AG04450 (cell line): ENCODE measurements at places on chromosomes 2 and 18.

- no peak for DNase-seq
These were observed 31.7 kb upstream of the APCDD1 start for GRCh38 chr18:10422731-10423130.

- DNase-seq: no peak
These were observed 16.5 kb upstream of the PSD4 start for GRCh38 chr2:113157118-113157896.

- no peak for DNase-seq
These were observed 22.0 kb downstream of the KCTD1 start for GRCh38 chr18:26526128-26526965.

DNA sequence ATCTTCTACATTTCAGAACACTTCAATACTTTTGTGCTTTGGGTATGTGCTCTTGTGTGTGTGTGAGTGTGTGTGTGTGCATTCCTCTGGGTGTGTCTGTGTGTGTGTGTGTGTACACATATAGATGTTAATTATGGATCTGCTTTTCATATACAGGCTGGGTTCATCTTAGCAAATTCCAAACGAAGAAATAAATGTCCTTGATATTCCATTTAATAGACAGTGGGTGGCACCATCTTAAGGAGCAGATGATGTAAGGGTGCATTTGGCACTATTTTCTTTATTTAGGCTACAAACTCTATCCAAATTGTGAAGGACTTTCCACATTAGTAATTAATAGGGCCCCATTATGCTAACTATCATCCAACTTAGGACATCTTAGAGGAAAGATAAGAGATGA lies 425.8 kb upstream of the POU3F3 start:
- no peak for DNase-seq

GRCh38 chr2:54594048-54594447 lies 129.4 kb upstream of the EML6 start:
- no peak for DNase-seq

- DNase-seq: peak; percentile 61
These were observed 39.8 kb upstream of the AAK1 start for GRCh38 chr2:69683170-69683971.

- DNase-seq: no peak
These were observed 138.7 kb upstream of the CTDP1 start for GRCh38 chr18:79540904-79541282.

GRCh38 chr2:234590076-234590475 lies 93.2 kb upstream of the ARL4C start:
- no peak for DNase-seq

DNA sequence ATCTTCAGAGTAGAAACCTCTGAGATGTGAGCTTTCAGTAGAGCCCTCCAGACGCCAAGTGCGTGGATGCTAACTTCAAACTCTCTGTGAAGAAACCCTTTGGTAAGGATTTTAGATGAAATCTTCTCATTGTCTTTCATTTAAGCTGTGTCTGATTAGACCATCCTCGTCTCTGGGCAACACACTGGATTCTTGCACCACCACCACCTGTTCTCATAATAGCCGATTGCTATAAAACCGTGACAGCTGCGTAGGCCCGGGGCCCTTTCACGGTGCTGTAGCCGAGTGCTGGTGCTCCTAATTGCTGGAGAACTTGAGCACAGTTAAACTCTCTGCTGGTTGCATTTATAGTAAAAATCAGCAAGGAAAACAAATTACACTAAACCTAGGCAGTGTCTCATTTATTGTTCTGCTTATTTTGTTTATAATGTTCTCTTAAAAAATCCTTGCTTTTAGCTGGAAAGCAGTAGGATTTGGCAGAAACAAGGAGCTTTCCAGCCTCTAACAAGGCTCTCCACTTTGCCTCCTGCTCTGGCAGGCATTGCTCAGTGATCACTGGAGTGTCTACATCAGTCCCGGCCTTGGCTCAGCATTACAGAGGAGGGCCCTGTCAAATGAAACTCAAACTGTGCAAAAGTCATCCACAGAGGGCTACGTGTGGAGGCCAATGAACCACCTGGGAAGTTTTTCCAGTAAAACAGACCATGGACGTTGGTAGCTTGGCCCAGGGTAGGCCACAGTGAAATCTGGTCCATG lies 40.9 kb upstream of the MBP start:
- no peak for DNase-seq

GRCh38 chr18:58572680-58573079 lies 56.2 kb downstream of the ALPK2 start:
- DNase-seq: no peak

DNA sequence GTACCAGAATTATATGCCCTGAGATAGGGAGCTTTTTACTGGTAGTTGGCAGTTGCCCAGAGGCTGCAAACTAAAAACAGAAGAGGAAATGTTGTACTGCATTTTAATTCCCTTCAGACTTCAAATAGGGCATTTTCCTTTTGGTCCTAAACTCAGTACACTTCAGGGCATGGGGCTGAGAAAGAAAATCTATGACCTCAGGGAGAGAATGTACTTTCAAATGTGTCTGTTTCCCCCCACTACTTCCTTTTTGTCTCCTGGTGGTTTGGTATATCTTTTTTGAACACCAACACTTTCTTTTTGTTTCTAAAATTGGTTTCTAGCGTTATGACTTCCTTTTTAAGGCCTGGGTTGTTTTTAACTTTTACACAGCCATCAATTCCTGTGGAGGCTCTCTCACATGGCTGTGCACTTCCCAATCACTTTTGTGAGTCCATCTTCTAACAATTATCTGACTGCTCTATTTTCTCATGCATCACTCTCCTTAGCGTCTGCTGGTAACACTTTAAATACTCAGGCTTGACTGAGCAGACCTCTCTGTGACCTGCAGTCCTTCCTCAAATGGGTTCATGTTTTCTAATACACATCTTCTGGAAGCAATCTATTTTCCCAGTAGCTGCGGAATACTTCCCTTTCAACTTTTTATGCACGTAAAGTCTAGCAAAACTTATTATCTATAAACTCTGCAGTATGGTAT lies 596.0 kb downstream of the LRP1B start:
- DNase-seq: no peak

- no peak for DNase-seq
These were observed at the start of gene SATB2 for GRCh38 chr2:199457147-199458008. TSS of gene SATB2 (minus strand) at chr2:199457939. CDS start at chr2:199456037, 1,902 bp downstream.

GRCh38 chr2:191715471-191715870 lies 37.5 kb downstream of the NABP1 start:
- no peak for DNase-seq

- no peak for DNase-seq
These were observed 62.5 kb downstream of the LYPD6B start for GRCh38 chr2:149100739-149101699.

- DNase-seq: peak; percentile 81
These were observed 1.1 kb downstream of the GLI2 start for GRCh38 chr2:120736624-120737339.

DNA sequence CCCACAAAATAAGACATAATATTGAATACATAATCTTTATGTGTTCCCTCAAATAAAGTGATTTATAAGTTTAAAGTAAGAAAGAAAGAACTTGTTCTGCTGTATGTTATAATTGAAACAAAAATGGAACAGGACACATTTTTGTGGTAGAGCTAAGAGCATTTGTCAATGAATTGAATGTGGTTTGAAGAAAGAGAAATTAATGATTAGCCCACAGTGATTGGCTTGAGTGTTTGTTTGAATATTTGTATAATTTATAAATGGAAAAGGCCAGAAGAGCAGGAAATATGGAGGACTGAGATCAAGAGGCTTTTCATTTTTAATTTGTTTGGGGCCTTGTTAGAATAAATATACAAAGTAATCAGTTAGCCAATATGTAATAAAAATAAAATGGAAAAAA lies 395.1 kb upstream of the CDH19 start:
- DNase-seq: no peak

DNA sequence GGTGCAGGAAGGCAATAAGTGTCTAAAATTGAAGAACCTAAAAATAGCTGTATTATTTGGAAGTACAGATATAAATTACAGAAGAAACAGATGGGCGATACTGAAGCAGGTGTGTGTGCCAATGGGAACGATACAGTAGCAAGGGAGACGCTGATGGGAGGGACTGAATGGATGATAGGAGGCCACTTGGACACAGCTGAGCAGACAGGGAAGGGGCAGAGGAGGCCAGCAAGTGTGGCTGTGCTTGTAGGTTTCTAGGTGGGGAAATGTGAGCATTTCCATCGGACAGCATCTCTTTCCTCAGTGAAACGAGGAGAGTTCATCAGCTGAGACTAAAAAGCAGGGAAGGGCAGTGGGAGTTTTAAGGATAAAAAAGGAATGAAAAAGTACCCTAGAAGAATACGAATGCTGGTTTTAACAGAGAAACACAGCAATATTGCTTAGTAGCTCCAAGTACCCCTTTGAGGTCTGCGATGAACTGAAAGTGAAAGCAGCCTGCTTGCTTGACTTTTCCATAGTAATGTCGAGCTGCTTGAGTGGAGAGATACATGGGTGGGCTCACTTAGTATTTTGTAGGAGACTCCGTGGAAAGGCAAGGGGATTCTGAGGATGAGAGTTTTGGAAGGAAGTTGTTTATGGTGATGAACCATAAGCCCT lies 91.7 kb upstream of the EPC2 start:
- no peak for DNase-seq

- DNase-seq: peak; percentile 58
These were observed 32.2 kb downstream of the TMEFF2 start for GRCh38 chr2:192162392-192163042.

GRCh38 chr2:44087714-44088092 lies 81.0 kb upstream of the PPM1B start:
- no peak for DNase-seq

DNA sequence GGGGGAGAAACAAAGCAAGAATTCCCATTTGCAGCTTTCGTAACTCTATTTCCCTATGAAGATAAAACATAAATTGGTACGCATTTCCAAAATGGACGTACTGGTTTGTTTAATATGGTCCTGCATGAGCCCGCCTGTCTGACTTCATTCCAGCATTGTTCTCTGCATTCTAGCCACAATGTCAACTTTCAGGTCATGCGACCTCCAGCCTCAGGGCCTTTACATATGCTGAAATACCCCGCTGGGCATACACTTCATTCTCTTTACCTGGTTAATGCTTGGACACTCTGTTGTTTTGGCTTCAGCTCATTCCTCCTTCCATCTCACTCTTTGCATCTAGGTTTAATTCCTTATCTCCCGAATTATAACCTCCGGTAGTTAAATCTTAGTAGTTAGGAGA lies 103.7 kb upstream of the DNMT3A start:
- no peak for DNase-seq

DNA sequence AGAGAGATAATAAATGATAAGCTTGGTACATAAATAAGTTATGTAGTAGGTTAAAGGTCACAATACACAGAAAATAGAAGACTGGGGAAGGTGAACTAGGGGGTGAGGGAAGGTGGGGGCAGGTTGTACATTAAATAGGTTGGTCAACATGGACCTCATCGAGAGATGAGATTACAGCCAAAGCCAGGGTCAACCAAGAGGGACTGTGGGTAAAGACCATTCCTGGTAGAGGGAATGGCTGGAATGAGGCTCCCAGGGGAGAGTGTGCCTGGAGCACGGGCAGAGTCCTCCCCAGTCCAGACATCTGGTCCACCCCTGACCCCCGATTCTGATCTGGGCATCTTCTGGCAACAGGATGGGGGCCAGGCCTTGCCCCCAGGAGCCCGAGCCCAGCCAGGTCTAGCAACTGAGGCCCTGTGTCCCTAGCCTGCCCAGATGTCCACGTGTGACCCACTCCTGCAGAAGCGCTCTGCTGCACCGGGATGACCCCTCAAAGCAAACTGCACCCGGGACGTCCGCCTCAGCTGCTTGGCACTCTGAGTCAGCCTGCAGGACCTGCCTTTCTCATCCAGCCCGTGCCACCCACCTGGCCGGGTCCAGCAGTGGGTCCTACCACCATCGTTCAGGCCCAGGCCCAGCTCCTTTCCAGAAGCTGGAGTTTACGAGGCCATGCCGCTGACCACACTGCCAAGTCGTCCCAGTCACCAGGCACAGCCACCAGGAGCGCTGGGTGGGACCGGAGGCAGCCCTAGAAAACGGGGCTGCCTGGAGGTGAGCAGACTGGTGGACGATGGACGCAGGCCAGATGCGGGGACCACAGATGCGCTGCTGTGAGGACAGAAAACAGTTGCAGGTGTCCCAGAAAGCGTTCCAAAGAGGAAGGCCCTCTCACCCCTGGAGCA lies 56.2 kb upstream of the ID2 start:
- no peak for DNase-seq

DNA sequence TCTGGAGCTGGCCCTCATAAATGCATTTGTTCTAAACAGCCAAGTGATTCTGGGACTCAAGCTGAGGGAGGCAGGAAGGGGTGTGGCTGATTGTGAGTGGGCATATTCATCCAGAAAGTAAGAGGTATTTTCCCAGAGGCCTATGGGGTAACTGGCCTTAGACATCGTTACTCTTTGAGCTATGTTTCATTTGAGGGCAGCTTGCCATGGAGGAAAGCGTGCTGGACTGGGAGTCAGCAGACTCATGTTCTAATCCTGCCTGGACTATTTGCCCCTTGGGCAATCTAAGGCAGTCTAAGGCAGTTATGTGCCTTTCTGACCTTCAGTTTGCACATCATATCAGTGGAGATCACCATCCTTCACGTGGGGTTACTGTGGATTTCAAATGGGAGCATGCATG lies 93.5 kb upstream of the SLC14A2 start:
- no peak for DNase-seq

- DNase-seq: no peak
These were observed 104.8 kb downstream of the SP100 start for GRCh38 chr2:230520875-230521155.

DNA sequence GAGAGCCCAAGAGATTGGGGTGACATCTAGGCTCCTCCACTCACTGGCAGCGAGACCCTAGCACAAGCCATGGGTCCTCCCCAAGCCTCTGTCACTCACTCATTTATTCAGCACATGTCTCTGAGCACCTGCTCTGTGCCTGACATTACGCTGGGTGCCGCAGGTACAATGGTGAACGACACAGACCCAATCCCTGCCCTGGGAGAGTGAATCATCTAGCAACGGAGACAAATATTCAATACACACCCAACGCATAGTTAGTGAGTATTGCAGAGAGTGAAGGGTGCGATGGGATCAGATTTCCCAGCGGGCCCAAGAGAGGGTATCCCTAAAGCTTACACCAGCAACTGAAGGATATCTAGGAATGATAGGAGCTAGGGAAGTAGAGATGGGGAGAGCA lies 45.5 kb downstream of the ZFP36L2 start:
- no peak for DNase-seq

DNA sequence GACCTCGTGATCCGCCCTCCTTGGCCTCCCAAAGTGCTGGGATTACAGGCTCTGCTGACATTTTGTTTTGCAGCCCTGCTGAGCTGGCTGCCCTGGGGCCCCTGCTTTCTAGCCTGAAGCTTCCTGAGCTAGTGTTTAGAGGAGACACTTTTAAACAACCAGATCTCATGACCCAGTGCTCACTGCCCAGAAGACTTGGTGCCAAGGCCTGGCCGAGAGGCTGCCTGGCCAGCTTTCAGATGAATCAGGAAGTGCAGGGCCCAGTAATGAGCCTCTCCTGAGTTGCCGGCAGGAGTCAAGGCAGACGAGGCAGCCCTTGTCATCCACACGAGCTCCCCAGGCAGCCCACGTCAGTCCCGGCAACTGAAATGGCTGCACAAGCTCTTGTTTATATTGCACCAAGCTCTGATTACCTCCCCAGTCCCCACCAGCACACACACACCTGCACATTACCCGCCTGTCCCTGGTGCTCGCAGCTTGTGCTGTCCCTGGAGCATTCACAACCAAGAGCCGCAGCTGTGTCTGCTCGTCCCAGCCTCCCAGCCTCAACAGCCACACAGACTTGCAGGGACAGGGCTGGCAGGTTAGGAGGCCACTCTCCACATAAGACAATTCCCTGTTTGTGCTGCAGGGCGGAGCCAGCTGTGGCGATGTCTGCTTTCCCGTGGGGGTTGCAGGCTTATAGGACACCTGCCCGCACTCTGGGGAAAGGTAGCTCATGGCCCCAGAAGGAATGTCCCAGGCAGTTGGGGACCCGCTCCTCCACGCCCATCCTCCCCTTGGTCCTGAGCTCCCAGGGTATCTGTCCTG lies 331.2 kb upstream of the MYT1L start:
- no peak for DNase-seq
